ENCODE measurements at places on chromosomes 5 and 9.

DNA sequence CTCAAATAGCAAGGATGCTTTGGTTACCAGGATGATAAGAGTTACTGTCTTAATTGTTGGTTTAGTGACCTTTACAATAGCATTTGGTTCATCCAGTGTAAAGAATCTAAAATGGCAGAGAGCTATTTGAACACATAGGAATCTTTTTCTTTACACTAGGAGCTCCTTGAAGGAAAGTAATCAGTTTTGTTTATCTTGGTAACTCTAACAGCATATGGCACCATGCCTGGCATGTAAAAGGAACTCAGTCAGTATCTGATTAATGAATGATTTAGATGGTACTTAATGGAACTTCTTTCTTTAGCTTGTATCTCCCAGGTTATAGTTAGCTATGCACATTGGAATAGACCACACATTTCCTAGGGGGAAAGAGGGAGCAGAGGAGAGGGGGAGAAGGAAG lies 9.9 kb downstream of the PSMD5 start:
- H3K27ac ChIP-seq: no peak overlapping the region
- H3K36me3 ChIP-seq: peaks cover 61% of the 10 kb centered on the region
- H3K4me3 ChIP-seq: no peak overlapping the region
- DNase-seq: no peak
- H3K4me1 ChIP-seq: no peaks in the 10 kb centered on the region

GRCh38 chr5:179729727-179730126 lies 2.9 kb upstream of the MAML1 start:
- H3K27ac ChIP-seq: no peak overlapping the region
- no peaks in the 10 kb centered on the region for H3K27me3 ChIP-seq
- H3K4me1 ChIP-seq: peaks cover 20% of the 10 kb centered on the region

- DNase-seq: no peak
- H3K27me3 ChIP-seq: no peaks in the 10 kb centered on the region
- H3K4me3 ChIP-seq: no peak overlapping the region
- H3K4me1 ChIP-seq: no peaks in the 10 kb centered on the region
- no peaks in the 10 kb centered on the region for H3K36me3 ChIP-seq
These were observed 9.0 kb downstream of the MOCS2 start for GRCh38 chr5:53100606-53101005.

DNA sequence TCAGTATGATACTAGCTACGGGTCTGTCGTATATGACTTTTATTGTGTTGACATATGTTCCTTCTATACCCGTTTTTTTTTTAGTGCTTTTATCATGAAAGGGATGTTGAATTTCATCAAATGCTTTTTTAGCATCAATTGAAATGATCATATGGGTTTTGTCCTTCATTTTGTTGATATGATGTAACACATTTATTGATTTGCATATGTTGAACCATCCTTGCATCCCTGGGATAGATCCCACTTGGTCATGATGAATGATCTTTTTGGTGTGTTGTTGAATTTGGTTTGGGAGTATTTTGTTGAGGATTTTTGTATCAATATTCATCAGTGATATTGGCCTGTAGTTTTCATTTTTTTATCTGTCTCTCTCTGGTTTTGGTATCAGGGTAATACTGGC lies 50.9 kb downstream of the OSMR start:
- H3K4me1 ChIP-seq: no peaks in the 10 kb centered on the region
- DNase-seq: no peak
- H3K36me3 ChIP-seq: no peaks in the 10 kb centered on the region
- no peak overlapping the region for H3K27ac ChIP-seq
- H3K4me3 ChIP-seq: no peak overlapping the region

GRCh38 chr5:40733879-40734563 lies 21.7 kb downstream of the TTC33 start:
- H3K27ac ChIP-seq: no peak overlapping the region
- no peaks in the 10 kb centered on the region for H3K36me3 ChIP-seq
- peaks cover 15% of the 10 kb centered on the region for H3K4me1 ChIP-seq
- no peak for DNase-seq

DNA sequence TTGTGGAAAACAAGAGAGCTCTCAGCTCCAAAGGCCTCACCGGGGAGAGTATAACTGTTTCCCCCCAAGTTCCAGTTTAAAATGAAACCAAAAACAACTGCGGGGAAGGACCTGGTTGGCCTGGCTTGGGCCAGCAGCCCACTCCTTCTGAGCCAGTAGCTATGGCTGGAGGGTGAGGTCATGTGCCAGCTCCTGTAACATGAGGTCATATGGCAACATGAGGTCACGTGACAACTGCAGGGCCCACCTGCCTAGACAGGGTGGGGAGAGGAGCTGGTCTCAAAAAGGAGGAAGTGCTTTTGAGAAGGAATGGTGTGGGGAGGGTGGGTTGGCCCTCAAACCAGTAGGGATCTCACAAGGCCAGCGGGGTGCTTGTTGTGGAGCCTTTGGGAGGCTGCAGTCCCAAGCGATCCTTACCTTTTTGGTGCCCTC lies 29.3 kb upstream of the CRB2 start:
- H3K36me3 ChIP-seq: no peaks in the 10 kb centered on the region
- H3K4me3 ChIP-seq: no peak overlapping the region
- H3K4me1 ChIP-seq: peaks cover 13% of the 10 kb centered on the region
- no peak overlapping the region for H3K27ac ChIP-seq

DNA sequence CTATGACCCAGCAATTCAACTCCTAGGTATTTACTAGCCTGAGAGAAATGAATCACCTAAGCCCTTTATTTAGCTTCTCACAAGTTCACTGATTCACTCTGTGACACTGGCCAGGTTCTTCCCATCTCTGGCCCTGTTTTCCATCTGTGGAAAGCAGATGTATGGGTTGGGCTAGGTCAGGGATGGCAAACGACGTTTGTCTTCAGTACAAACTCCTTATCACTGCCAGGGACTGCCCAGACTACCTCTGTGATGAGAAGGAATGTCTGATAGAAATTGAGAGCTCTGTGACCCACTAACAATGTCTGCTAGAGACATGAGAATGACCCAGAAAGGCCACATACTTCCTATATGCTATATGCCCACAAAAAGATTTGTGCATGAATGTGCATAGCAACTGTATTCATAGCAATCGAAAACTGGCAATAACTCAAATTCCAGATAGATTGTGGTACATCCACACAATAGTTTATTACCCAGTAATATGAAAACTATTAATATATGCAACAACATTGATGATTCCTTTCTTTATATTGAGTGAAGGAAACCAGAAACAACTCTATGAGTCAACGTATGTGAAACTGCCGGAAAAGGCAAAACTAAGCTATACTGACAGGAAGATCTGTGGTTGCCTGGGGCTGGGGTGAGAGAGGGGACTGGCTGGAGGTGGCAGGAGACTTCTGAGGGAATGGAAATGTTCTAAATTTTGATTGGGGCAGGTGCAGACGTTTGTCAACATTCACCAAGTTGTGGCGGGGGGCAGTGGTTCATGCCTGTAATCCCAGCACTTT lies 32.0 kb upstream of the ADAM19 start:
- no peaks in the 10 kb centered on the region for H3K27me3 ChIP-seq
- no peak for DNase-seq
- H3K36me3 ChIP-seq: no peaks in the 10 kb centered on the region
- no peak overlapping the region for H3K4me3 ChIP-seq

DNA sequence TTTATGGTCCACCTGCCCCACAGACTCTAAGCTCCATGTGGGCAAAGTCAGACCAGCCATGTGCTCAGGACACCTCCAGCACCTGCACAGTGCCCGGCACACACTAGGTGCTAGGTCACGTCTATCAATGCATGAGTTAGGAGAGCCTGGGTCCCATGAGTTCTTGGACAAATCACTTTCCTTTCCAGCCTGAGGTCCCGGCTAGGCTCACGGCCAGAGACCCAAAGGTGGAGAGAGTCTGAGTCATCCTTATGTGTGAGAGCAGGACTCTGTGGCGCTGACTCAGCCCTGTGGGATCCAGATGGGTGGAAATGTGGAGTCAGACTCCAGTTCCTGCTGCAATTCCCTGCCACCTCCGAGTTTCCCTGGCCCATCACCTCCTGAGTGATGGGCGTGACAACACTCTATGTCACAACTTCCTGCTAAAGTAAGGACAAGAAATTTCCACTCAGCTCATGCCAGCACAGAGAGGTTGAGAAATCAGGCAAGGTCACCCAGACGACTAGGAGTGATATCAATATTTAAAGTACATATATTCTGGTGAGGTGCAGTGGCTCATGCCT lies 2.5 kb upstream of the ST6GALNAC4 start:
- peaks cover 65% of the 10 kb centered on the region for H3K4me1 ChIP-seq
- peaks cover 5% of the 10 kb centered on the region for H3K36me3 ChIP-seq
- no peak overlapping the region for H3K4me3 ChIP-seq
- no peak for DNase-seq

GRCh38 chr5:18270635-18271338 lies 636.5 kb downstream of the TAF11L14 start:
- no peaks in the 10 kb centered on the region for H3K27me3 ChIP-seq
- no peaks in the 10 kb centered on the region for H3K36me3 ChIP-seq
- no peak for DNase-seq
- no peaks in the 10 kb centered on the region for H3K4me1 ChIP-seq
- no peak overlapping the region for H3K27ac ChIP-seq
